Activated CD4-positive, alpha-beta T cell treated with anti-CD3 and anti-CD28 coated beads, Interleukin-2, amount 50 U/mL, for 1 hour (primary cell): ENCODE measurements at places on chromosomes 3 and 15.

GRCh38 chr3:18812316-18812715 lies 336.0 kb upstream of the KCNH8 start:
- no peak for DNase-seq

GRCh38 chr3:15797642-15798303 lies at the start of gene ANKRD28:
Gene ANKRD28 (minus strand): TSS chr3:15797979. CDS start chr3:15796521, 1,458 bp downstream.
- no peak for DNase-seq

- DNase-seq, result no peak
Observed at GRCh38 chr15:86804406-86804805, 724.7 kb downstream of the AGBL1 start.

GRCh38 chr15:65044724-65045481 lies at the start of gene SLC51B:
Gene SLC51B (plus strand): TSS chr15:65045387. CDS start chr15:65050005, 4,618 bp downstream.
- no peak for DNase-seq

- no peak for DNase-seq
Observed at GRCh38 chr15:50487287-50487686, 59.2 kb downstream of the USP50 start.

DNA sequence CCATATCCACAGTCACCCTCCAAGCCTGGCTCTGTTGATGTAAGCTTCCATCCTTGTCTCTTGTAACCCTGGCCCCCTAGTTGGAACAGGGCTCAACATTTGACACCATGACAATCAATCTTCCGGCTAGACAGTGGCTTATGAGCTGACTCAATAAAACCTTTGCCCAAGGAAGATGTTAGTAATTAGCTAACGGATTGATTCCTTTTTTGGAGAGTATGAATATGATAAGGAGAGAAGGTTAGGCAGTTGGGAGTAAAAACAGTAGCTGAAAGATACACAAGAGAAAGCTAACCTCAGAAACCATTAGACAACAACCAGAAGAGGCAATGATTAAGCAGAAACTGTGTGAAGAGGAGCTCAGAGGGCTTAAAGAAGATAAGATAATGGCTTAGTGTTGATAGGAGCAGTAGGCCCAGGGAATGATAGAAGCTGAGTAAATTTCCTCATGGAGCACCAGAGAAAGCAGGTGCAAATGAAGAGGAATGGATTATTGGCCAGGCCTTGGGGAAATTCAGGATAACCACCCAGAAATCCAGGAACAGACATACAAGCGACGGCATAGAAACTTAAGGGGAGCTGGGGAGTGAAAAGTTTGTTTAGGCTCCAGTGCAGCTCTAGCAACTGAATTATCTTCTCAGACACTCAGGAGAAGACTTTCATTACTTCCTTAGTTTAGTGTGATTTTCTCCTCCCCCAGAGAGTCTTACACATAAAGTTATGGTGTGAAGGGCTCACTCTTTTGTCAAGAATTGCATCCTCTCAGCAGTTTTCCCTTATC lies 7.8 kb upstream of the RFX7 start:
- no peak for DNase-seq
